Endothelial cell (in vitro differentiated cells): ENCODE measurements at places on chromosomes 11 and 22. TPM values are rescaled to one million over a fixed set of nuclear protein-coding genes. Genes with fewer than 3 reads are reported as not detected.

Gene HIPK3
- 70.2 TPM for total RNA-seq

Gene SCGB1C1
- total RNA-seq = not detected

Gene FAM111B
- total RNA-seq = 3.4 TPM

Gene TRIM48
- total RNA-seq = not detected

Gene CABP4
- not detected for total RNA-seq

Gene HEPACAM
- 0.08 TPM for total RNA-seq

Gene NRGN
- total RNA-seq = 17.0 TPM

Gene ENTHD1
- total RNA-seq = not detected

Gene MRGPRE
- not detected for total RNA-seq

Gene IGSF9B
- 6.6 TPM for total RNA-seq

Gene ROBO3
- 40.0 TPM for total RNA-seq

Gene TTLL12
- 15.1 TPM for total RNA-seq

Gene NXPE4
- total RNA-seq = not detected

Gene C1QTNF4
- total RNA-seq = 50.4 TPM

Gene MRGPRX4
- not detected for total RNA-seq

Gene NLRP6
- total RNA-seq = not detected

Gene CARNS1
- not detected for total RNA-seq

Gene GTSE1
- 8.2 TPM for total RNA-seq

Gene PANX2
- 0.87 TPM for total RNA-seq

Gene PACS1
- total RNA-seq = 114 TPM

Gene YPEL1
- total RNA-seq = 11.5 TPM

Gene HORMAD2
- total RNA-seq = not detected

Gene TEX12
- not detected for total RNA-seq

Gene MTMR3
- 39.1 TPM for total RNA-seq

Gene WT1
- total RNA-seq = not detected

Gene UCP2
- total RNA-seq = 12.8 TPM

Gene TSPAN18
- total RNA-seq = 717 TPM

Gene FGF19
- not detected for total RNA-seq

Gene CNTF
- 1.6 TPM for total RNA-seq

Gene ACER3
- total RNA-seq = 17.3 TPM

Gene TMEM86A
- 3.9 TPM for total RNA-seq

Gene SLC22A9
- total RNA-seq = not detected

Gene OR52B2
- not detected for total RNA-seq

Gene MAJIN
- total RNA-seq = not detected

Gene SNX32
- 1.2 TPM for total RNA-seq

Gene LDHA
- total RNA-seq = 74.0 TPM

Gene ANGPTL5
- total RNA-seq = not detected

Gene PIK3IP1
- total RNA-seq = 13.4 TPM

Gene OR51E2
- total RNA-seq = not detected

Gene CCDC73
- not detected for total RNA-seq

Gene MFRP
- total RNA-seq = 0.13 TPM
